ENCODE measurements at places on chromosomes 3 and 15.

GRCh38 chr3:40580494-40581091 lies 55.8 kb downstream of the ZNF621 start:
- peak; percentile 47 for DNase-seq

- no peak for DNase-seq
Observed at GRCh38 chr3:134370611-134371531, 3.4 kb downstream of the AMOTL2 start.

GRCh38 chr15:87602371-87602770 lies 654.2 kb downstream of the NTRK3 start:
- no peak for DNase-seq

- no peak for DNase-seq
Observed at GRCh38 chr3:123576122-123576521, 8.7 kb downstream of the HACD2 start.

DNA sequence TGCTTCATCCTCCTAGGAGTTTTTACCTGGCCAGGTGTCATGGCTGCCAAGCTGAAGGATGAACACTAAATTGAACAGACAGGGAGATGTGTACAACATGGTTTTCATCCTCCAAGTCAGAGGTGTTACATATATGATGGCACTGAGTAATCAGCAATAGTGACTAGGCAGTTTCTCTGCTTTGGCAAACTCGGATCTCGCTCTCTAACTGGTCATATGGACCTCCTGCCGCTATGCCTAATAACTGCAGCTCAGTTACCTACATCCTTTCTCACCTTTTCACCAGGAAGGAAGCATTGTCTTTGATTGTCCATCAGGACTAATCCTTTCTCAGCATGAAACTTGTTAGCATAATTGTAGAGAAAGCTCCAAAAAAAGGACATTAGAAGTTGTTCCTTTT lies 175.9 kb upstream of the PLSCR5 start:
- no peak for DNase-seq

DNA sequence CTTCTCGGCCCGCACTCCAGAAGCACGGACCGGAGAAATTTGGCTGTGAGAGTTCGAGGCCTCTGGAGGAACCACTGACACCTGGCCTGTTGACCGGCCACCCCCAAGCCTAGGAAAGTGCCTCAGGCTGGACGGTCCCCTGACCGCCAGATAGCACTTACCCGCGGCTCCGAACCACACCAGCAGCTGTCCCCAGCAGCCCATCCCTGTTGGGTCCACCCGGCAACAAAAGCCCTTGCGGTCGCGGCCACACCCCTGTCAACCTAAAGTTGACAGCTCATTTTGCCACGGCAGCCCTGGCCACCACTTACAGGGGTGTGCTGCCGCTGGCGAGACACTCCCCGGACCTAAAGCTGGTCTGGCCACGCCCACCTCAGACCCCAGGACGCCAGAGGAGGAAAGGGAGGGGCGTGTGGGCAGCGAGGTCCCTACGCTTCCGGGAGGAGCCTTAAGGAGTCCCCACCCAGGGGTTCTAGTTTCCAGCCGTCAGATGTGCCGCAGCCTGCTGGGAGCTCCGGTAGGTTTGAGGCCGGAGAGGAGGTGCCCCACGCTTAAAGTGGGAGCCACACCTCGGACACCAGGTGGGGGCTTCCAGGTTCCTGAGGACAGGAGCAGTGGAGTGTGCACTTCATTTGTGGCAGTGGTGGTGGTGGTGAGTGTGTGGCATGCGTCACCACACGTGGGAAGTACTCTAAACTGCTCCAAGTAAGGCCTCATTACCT lies at the start of gene LTK:
LTK (minus strand) TSS at position 322 of the 722 bp plus-strand sequence; CDS start at position 204, 118 bp downstream.
- no peak for DNase-seq

GRCh38 chr15:90765966-90766365 lies 48.8 kb downstream of the BLM start:
- DNase-seq = no peak

DNA sequence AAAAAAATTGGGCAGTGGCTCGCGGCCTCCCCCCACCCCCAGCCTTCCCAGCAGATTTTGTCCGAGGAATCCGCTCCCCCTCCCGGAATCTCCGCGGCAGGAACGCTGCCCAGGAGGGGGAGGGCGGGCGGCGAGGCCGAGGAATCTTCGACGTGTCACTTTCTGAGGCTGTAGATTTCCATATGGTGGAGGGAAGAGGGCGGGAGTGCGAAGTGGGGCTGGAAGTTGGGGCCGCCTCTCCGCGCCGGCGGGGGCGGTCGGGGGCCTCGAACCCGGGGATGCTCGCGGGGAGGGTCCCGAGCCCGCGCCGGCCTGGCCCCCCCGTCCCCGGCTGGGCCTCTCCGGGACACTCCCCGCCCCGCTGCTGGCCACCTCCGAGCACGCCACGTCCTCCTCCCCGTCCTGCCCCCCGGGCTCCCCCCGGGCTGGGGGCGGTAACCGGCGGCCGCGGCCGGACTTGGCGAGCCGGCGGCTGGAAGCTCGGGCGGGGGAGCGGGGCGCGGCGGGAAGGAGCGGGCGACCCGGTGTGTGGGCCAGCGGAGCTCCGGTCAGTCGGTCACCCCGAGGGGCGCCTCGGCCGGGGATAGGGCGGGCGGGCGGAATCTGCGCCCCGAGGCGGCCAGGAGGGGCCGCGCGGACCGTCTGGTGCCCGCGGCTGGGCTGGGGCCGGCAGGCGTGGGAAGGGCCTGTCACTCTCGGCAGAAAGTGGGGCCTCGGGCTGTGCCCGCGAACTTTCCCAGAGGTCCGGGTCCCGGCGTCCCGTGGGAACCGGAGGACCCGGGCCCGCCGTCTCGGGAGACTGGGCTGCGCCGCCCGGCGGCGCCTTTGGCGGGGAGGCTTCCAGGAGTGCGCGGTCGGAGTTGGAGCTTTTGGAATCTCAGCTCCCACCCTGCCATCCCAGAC lies 951 bp downstream of the FNDC3B start:
- DNase-seq = peak; percentile 14

DNA sequence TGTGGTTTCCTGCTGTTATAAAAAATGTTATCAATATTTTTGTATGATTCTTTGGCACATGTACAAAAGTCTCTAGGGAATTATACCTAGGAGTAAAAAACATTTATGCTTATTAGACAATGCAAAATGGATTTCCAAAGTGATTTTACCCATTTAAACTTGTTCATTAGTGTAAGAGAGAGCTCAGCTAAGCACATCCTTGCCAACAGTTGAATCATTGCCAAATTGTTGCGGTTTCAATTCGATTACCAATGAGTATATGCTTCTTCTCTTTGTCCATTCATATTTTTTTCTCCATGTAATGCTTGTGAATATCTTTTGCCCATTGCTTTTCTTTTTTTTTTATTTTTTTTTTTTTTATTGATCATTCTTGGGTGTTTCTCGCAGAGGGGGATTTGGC lies 17.2 kb downstream of the CASR start:
- DNase-seq = no peak

All from GM19239 (cell line).